Trophoblast cell (in vitro differentiated cells and primary cell): ENCODE measurements at places on chromosomes 7 and 10.

DNA sequence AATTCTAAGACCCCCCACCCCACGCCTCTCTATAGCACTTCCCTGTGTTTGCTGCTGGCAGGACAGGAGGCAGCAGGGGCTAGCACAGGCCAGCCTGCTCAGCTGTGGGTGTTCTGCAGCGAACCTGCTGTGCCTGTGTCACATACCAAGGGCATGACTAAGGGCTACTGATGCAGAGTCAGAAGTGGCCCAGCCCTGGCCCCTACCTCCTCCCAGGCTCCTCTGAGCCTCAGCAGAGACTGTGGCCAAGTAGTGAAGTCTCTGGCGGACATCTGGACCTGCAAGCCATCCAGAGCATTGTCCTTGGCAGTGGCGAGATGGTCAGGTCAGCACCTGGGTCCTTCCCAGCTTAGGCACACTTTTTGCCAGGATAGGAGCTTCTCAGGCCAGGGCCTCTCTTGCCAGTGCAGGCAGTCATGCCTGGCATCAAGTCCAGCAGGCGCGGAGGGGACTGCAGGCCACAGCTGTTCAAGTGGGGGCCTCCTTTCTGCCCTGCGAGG, 116.3 kb upstream of the RET start:
- DNase-seq: peak; percentile 74

DNA sequence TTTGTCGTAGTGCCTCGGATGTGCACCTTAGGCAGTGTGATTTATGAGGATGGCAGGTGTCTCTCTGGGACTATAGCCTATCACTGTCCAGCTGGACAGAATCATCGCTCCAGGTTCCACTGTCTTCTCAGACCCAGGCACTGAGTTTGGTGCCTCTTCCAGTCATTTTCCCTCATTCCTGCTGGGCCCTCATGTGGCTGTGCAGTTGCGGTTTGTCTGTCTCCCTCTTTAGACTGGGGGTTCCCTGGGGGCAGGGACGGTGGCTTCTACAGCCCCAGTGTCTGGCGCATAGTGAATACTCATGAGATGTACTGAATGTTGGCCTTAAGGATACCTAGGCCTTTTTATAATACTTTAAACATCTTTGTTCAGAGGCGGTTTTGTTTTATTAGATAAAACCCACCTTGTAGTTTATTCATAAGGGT, 28.9 kb downstream of the CCM2 start:
- no peak for DNase-seq

DNA sequence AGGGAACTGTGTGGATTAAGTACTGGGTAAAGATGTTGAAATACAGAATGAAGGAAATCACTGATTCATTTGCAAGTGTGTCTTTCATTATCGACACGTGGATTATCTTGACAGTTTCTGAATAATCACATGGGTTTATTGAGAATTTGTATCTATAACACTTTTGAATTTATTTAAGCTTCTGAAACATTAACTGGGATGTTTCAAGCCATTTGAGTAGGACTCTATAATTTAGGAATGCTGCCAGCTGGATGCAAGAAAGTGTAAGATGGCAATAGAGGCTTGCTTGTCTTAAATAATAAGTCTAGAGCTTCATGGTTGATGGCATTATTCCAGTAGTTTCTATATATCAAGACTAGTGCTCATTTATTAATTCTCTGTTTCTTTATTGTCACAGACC, 1100.7 kb upstream of the GHITM start:
- no peak for DNase-seq

GRCh38 chr7:157429001-157429679, 92.3 kb downstream of the DNAJB6 start:
- no peak for DNase-seq

GRCh38 chr7:45146531-45147379, 10.8 kb upstream of the RAMP3 start:
- no peak for DNase-seq

GRCh38 chr7:151736403-151736909, 140.5 kb downstream of the PRKAG2 start:
- DNase-seq: peak; percentile 58

- no peak for DNase-seq
Measured at GRCh38 chr10:114491933-114492332, 87.6 kb upstream of the AFAP1L2 start.

- no peak for DNase-seq
Measured at GRCh38 chr10:60446851-60447250, 57.2 kb upstream of the ANK3 start.

DNA sequence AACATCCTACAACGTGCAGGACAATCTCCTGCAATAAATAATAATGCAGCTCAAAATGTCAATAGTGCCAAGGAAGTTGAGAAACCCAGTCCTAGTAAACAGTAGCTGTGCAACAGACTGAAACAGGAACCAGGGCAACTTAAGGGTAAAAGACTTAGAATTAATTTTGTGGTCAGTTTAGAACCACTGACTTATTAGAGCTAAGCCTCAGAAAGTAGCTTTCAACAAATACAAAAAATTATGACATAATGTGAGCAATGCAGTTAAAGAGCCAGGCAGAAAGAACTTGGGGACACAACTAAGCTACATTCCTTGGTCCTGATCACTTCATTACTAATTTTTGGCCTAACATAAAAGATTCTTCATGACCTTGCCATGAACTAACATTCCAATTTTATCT, 195.4 kb downstream of the MACC1 start:
- DNase-seq: no peak

DNA sequence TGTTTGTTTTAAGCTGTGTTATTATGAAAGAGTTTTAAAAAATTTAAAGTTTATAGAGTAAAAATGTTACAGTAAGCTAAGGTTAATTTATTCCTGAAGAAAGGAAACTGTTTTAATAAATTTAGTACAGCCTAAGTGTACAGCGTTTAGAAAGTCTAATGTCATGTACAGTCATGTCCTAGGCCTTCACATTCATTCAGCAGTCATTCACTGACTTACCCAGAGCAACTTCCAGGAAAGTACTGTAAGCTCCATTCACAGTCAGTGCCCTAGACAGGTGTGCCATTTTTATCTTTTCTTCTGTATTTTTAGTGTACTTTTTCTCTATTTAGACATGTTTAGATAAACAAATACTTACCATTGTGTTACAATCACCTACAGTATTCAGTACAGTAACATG, 126.8 kb downstream of the TPK1 start:
- peak; percentile 35 for DNase-seq

DNA sequence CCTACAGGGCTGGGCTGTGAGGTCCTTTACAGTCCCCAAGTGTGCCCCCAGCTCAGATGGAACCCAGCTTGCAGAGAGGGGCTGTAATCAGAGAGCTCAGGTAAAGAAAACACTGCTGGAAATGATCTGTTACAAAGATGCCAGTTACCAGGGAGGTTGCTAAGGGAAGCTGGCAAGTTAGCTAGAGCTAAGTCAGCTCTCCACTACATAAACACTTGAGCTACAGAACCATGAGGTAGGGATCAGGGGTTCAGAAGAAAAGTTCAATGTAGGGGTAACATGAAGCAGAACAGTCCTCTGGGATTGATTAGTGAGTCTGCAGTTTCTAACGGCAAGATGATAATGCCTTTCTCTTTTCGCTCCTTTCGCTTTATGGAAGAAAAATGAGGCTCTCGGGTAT, 53.1 kb upstream of the TM9SF3 start:
- DNase-seq: no peak

DNA sequence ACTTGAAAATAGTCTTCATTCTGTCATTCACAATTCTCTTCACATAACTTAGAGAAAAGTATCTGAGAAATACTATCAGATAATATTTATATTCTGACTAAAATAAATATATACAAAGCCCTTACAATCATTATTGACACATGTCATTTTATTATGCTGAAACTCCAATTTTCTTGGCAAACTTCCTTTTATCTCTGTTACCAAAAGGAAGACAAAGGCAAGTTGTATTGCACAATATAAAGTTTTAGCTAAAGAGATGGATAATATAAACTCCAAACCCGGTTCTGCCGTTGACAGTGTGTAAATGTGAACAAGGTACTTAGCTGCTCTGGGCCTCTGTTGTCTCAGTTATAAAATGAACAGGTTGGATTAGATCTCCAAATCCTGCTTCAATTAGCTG, 99.0 kb upstream of the MDFIC start:
- no peak for DNase-seq

DNA sequence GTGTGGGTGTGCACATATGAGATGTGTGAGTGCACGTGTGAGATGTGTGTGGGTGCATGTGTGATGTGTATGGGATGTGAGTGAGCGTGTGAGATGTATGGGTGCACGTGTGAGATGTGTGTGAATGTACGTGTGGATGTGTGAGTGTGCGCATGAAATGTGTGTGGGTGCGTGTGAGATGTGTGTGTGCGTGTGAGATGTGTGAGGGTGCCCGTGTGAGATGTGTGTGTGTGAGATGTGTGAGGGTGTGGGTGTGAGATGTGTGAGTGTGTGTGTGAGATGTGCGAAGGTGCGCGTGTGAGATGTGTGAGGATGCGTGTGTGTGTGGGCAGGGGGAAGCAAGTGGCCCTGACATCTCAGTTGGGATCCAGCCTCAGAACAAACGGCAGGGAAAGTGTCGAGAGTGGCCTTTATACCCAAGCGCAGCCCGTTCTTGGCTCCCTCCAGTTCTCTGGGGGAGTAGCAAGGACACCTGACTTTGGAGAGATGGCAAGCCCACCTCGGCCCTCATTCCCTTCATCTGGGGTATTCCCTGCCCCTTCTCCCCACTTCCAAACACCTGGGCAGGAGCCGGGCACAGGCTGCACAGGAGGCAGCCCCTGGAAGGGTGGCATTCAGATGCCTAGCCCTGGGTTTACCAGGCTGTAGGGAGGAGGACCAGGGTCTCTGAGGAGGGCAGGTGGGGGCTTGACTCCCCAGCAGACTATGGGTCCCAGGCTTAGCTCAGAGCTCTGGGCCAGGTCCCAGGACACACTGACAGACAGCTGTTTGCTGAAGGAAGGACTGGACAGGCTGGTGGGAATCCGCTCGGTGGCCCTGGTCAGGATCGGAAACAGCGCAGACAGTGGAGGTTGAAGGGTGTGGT, 31.6 kb downstream of the PPIF start:
- no peak for DNase-seq

- DNase-seq: no peak
Measured at GRCh38 chr10:83849150-83849549, 290.2 kb upstream of the GHITM start.
